ENCODE measurements at places on chromosomes 2 and 18. TPM values are rescaled to one million over a fixed set of nuclear protein-coding genes. Genes with fewer than 3 reads are reported as not detected.

Gene UPP2
- not detected for total RNA-seq

Gene ARHGEF4
- 3.3 TPM for total RNA-seq

Gene LBX2
- total RNA-seq, result 0.18 TPM

Gene ZSWIM2
- not detected for total RNA-seq

Gene TMEM247
- total RNA-seq, result not detected

Gene DYNAP
- total RNA-seq, result not detected

Gene DARS1
- 136 TPM for total RNA-seq

Gene ZNF2
- total RNA-seq, result 7.3 TPM

Gene ABCG8
- not detected for total RNA-seq

Gene GRP
- total RNA-seq, result not detected

Gene MYCN
- total RNA-seq, result not detected

Gene MAP3K19
- total RNA-seq, result not detected

Measured in IMR-90 (cell line).